ENCODE measurements at places on chromosomes 4 and X.

- DNase-seq = no peak
Measured at GRCh38 chr4:98319021-98319420, 57.8 kb downstream of the RAP1GDS1 start.

DNA sequence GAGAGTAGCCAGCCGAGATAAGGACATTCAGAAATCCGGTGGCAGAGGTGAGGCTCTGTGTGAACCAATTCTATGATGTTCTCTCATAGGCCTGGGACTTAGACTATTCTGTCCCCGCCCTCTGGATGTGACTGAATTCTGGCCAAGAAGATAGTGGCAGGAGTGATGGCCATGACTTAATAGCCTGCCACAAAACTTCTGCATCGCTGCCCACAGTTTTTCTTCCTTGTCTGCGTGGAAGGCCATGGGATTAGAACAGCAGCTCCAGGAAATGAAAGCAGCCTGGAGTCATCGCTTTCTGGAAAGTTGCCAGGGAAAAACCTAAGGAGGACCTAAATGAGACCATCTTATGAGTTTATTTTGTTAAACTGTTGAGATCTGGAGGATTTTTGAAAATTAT is 134.7 kb downstream of the F11 start:
- DNase-seq = no peak

DNA sequence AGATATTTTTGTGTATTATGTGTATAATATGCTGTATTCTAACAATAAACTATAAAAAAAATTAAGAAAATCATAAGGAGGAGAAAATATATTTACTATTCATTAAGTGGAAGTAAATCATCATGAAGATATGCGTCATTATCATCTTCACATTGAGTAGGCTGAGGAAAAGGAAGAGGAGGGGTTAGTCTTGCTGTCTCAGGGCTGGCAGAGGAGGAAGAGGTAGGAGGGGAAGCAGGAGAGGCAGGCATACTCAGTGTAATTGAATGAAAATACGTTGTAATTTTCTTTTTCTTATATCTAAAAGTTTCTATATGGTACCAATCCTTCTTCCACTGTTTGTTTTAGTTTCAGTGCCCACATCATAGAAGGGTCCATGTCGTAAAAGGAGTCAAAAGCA is 9.8 kb upstream of the TMEM185A start:
- peak; percentile 1 for DNase-seq

- peak; percentile 18 for DNase-seq
Measured at GRCh38 chrX:44784241-44784640, 59.6 kb upstream of the DUSP21 start.

DNA sequence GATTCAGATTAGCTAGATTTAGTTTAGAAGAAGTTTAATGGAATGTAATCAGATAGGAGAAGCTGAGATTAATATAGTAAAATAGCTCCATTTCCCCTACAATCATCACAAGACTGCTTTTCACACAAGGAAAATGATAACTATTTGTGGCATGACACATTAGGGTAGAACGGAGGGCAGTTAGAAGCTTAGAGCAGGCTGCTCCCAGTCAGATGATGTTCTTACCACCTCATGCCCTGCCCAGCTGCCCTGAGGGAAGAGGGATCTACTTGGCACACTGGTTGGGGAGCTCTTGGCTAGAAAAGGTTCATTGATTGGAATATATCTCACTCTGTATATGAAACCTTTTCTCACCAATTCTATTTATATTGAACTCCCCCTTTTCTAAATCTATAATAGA is 180.7 kb upstream of the IL15 start:
- peak; percentile 60 for DNase-seq

GRCh38 chrX:7132335-7133049 is 15.0 kb upstream of the STS start:
- peak; percentile 87 for DNase-seq

GRCh38 chr4:87865288-87865687 is 32.5 kb downstream of the MEPE start:
- no peak for DNase-seq

DNA sequence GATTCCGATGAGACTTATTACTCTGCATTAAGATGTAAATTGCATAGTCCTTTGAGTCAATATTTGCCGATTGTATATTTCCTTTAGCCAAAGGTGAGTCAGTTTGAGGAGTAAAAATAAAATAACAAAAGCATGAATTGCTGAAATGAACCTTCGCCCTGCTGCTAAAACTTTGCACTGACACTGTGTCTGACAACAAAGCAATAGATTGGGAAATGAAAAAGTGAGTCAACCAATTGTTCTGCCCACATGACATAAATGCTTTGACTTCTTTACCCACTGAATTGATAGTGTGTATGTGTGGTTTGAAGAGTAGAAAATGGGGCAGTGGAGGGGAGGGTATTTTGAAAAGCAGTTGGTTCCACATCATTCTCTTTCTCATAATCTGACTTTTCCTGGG is 88.4 kb upstream of the AFF2 start:
- no peak for DNase-seq

DNA sequence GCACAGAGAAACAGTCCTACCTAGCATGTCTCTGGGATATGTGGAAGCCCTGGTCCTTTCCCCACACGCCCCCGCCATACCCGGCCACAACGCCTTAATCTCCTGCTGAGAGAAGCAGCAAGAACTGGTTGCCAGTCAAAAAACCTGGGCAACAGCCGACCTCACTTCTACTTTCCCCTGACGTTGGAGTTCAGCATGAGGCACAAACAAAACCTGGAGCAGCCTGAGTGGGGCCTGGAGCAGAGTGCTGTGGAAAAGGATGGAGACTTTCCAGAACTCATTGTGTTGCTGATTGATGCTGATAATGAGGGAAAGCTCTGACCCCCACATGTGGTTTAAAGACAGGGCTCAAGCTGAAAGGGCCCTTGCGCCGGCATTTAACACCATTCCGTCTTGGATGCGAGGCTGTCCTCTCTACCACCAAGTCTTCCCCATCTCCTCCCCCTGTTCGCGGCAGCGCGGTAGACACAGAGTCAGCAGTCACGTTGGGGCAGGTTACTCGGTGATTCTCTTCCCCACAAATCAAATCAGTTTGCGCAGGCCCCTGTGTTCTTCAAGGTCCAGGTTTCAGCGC is 666 bp downstream of the CCDC158 start:
- no peak for DNase-seq

DNA sequence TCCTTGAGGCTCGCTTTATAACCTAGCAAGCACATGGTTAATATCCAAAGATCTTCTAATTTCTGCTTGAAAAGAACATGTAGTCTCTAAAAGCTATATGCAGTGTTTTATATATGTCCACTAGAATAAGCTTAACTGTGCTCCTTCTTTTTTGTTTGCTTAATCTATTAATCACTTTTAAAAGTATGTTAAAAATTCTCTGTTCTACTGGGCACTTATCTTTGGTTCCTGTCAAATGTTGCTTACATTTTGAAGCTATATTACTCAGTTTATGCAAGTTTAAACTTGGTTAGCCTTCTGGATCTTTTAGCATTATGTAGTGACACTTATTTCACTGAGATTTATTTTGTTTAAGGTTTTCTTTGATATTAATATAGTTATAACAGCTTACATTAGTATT is 32.5 kb downstream of the MAOA start:
- DNase-seq = no peak

GRCh38 chr4:167721617-167722486 is 370.5 kb upstream of the ANXA10 start:
- no peak for DNase-seq

DNA sequence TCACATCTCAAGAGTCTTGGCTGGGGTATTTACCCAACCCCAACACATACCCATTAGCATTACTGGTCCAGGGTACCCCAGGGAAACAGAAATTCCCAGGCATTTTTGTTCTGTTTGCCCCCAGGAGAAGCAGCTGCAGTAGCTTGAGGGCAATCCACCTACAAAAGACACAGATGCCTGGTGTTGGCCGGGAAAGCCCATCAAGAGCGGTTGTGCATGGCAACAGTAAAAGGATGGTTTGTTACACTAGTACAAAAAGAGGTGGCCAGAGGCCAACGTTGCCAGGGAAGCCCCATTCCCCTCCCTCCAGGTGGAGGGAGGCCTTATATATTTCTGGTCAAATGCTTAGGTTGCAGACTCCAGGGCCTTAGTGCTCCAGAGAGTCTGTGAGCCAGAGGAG is 637.8 kb downstream of the BCOR start:
- DNase-seq = no peak

DNA sequence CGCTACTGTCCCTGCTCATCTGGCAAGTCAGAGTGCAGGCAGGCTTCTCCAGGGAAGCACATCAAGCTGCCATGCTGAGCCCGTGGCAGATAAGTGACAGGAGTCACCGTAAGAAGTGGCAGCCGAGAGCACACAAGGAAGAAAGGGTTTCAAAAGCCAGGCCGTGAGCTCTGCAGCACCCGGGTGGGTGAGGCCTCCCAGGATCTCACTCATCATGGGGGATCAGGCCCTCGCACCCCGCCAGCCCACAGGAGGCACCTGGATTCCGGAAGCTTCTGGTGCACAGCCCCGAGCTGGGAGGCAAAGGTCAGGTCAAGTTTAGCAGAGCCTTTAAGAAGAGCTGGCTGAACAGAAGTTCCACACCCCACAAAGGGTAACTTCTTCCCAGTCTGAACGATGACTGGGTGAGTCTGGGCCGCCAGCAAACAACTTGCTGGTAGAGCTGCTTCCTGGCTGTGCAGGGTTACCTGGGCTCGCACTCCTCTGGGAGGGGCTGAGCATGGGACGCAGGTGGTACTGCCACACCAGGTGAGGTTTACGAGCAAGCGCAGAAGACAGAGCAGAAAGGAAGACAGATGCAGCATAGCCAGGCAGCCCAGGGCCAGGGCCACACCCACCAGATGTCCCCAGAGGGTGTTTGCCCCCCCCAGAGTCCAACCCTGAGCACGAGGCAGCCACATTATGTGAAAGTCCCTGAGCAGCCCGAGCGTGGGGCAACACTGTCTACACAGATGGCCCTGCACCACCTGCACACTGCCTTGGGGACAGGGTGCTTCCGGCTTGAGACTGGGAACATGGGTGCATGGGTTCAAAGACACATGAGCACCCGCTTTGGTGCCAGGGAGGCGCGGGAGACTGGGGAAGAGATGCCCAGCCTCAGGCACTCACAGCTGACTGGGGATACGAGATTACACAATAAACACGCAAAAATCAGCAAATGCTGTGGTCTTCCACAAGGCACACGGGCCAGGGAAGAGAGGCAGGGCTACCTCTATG is 7.7 kb downstream of the CCNQ start:
- DNase-seq = no peak

DNA sequence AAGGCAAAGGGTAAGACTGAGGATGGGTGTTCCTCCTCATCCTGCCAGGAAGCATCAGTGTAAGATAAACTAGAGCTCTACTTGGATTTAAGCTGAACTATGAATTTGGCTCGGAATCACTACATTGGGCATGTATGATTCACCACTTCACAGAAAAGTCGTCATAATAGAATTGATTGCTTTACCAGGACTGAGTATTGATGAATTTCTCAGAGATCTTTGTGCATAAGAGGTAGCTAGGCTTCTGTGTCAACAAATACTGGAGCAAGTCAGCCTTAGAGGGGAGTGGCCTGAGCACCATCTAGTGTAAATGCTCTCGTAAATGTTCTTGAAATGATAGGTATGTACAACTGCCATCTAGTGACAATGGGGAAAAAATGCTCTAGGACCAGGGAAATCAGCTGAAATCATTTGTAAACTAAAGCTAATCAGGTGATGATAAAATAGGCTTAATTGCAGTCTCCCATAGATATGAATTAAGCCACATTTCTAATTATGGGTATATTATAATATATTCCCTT is 309.5 kb upstream of the FMR1 start:
- DNase-seq = no peak

DNA sequence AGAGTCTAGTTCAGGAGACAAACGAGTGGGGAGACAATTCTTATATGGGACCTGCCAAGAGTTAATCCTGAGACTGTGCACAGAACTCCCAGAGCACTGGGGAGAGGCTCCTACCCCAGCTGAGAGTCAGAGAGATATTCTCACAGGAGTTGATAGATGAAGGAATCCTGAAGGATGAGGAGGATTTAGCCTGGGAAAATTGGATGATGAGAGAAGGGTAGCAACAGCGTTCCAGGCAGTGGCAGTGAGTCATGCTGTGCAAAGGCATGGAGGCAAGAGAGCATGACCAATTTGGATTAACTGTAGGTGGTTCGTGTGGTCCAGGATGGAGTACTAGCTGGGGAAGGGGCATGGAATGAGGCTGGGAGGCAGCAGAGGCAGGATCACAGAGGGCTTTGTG is 318.6 kb downstream of the LDB2 start:
- DNase-seq = peak; percentile 77

GRCh38 chr4:85681221-85681657 is 206.3 kb downstream of the ARHGAP24 start:
- DNase-seq = peak; percentile 96

GRCh38 chr4:115424852-115425251 is 311.4 kb upstream of the NDST4 start:
- no peak for DNase-seq

GRCh38 chrX:53681661-53682060 is 4.9 kb downstream of the HUWE1 start:
- DNase-seq = peak; percentile 11

DNA sequence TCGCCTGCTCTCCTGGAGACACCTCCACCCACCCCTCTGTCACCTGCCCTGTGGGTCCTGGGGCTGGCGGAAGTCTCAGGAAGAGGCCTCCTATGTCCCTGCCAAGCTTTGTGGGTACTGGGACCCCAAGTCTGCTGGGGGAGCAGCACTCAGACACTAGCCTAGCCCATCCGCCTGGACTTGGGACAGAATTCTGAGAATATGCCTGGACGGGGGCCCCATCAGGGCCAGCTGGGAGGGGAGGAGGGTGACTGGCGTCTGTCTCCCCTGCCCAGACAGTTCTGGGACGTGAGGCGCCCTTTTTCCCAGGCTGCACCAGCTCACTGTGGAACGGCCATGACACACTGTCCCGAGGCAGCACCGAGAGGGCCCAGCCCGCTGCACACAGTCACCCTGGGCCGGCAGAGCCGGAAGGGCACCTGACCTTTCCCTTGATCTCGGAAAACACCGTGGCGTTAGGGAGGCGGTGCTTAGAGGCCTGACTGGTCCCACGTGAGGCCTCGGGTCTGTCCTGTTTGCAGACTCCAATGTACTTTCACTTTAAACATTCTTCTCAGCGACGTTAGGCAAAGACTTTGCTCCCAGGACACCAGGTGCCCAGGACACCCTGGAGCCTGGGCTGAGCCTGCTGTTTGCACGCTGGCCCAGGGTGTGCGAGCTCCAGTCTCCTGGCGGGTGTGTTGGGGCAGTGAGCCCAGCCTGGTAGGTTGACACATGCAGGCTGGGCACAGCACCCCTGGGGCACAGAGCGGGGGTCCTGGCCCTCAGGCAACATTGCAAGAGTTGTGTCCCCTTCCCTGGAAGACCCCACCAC is 700 bp downstream of the SLC26A1 start:
- no peak for DNase-seq

GRCh38 chr4:24780936-24781495 is 14.4 kb upstream of the SOD3 start:
- no peak for DNase-seq

GRCh38 chrX:118603981-118604380 is 108.4 kb downstream of the DOCK11 start:
- DNase-seq = peak; percentile 54

DNA sequence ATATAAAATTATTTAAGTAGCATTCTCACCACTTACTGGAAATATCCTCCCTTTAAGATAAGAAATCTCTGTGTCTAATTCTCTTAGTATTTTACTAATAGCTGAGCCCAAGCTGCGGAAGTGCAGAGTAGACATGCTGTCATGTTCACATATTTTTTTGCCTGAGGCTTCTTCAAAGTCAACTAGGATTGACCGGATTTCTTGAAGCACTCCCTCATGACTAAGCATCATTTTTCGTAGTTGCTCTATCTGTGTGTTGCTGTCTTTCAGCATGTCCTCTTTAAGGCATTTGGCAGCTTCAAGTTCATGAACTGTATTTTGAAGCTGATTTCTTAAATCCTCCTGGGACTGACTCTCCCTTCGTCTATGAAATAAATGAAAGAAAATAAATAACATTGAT is 36.9 kb downstream of the CCDC158 start:
- DNase-seq = peak; percentile 28
